Activated T-cell treated with anti-CD3 and anti-CD28 coated beads, Interleukin-2, amount 50 U/mL, for 1 hour (primary cell): ENCODE measurements at places on chromosomes 6 and 20.

- DNase-seq, result no peak
Observed at GRCh38 chr6:152404086-152404857, 232.9 kb downstream of the SYNE1 start.

DNA sequence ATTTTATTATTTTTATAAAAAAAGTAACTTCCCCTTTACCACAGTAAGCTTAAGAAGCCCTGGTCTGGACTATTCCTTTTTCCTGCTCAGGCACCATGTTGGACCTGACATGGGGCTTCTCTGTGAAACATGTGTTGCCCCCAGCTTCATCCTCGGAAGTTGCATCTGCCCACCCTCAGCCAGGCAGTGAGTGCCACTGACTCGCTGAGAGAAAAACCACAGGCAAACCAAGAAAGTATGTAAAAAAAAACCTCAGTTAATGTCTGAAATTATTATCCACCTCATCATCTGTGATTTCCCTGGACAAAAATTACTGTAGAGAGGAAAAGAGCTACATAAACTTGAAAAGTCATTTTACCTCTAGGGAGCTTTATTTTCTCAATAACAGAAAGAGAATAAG lies 109.9 kb upstream of the MCHR2 start:
- DNase-seq, result no peak

DNA sequence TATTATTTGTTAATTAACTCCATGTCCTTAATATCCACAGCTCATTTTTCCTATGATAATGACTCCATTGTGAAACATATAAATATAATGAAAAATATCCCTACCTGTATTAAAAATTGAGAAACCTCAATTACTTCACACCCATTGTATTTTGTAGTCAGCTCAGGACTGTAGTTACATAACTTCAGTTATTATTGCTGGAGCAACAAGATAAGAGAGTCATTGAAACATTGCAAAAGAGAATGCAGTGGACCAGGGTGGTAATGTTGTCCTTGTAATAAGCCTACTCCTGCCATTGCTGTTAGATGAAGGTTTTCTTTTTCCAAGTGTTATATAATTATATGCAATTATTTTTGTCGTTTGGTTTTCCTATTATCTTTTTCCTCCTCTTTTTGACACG lies 184.4 kb downstream of the PRL start:
- DNase-seq, result no peak

DNA sequence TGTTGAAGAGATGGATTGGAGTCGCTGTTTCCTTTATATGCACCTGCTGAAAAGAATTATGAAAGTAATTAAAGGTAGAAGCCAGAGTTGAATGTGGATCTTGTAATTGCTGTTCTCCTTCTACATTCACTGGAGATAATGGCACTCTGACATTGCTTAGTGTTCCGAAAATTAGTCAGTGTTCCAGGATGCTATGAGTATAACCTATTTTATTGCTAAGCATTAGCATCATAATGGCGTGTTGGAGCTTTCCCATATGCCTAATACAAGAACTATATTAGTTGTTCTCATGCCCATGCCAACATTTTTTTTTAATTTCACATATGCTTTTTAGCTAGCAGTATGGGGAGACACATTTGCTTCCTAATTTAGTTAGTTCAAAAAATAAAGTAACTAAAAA lies 236.4 kb downstream of the ARHGAP18 start:
- no peak for DNase-seq
